ENCODE measurements at places on chromosomes 11 and 22. TPM values are rescaled to one million over a fixed set of nuclear protein-coding genes. Genes with fewer than 3 reads are reported as not detected.

Gene TFIP11
- total RNA-seq = 17.4 TPM

Gene ENTHD1
- total RNA-seq = not detected

Gene TLCD5
- total RNA-seq = 14.9 TPM

Gene POU2AF3
- total RNA-seq = not detected

Gene MAP6
- 3.8 TPM for total RNA-seq

DNA sequence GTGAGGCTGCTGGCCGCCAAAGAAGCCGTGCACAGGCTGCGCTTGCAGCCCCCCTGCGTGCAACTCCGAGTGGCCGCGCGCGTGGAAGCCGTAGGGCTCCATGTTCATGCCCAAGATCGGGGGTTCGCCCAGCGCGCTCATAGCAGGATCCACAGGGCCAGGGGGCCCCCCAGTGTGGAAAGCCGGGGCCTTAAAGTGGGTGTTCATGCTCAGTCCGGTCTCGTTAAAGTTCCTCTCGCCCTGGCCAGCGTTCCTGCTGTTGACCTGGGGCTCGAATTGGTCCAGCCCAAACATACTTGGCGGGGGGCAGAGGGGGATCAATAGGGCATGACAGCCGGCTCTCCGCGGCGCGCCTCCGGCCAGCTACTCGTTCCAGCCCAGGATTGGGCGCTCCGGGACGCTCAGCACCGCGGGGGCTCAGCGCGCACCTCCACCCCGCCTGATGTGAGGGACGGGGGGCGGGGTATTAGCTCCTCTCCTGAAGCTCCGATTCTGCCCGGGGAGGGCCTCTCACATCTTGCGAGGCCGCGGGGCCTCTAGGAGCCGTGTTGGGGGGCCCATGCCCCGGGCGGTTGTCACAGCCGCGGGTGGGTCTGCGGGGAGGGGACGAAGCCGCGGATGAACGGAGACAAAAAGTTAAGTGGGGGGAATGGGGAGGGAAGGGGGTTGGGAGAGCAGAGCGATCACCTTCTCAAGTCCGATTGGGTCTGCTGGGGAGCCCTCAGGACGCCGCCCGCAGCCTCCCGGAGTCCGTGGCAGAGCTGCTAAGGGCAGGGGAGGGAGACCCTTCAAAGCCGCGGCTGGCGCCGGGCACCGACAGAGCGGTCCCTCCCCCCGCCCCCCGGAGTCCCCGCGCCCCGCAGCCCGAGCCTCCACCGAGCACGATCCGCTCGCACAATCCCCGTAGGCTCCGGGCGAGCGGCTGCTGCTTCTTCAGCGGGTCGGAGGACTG lies 1.0 kb downstream of the MN1 start:
- peak; percentile 55 for DNase-seq

DNA sequence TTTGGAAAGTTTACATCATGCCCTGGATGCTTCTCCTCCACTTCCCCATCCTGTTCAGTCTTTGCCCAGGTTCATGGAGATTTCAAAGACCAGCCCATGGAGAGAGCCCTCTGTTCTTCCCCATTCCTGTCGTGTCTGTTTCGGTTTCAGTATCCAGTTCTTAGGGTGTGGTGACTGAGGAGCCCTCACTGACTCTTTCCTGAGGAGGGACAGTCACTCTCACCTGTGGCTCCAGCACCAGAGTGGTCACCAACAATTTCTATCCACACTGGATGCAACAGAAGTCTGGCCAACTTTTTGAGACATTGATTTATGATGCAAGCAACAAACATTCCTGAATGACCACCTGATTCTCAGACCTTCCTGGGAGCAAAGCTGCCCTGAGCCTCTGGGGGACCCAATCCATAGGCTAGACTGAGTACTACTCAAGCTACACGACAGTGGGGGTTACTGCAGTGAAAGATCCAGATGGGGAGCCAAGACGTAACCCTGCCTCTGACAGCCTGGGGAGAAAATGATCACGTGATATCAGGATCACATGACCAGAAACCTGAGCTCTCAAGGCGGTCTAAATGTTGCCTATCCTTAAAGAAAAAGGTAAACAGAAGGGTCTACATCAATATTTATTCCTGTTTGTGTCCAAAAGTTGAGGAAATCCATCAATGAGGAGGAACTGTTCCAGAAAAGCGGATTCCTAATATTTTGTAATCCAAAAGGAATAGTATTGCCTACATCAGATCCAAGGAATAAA lies 76.2 kb upstream of the VPREB1 start:
- DNase-seq = no peak

DNA sequence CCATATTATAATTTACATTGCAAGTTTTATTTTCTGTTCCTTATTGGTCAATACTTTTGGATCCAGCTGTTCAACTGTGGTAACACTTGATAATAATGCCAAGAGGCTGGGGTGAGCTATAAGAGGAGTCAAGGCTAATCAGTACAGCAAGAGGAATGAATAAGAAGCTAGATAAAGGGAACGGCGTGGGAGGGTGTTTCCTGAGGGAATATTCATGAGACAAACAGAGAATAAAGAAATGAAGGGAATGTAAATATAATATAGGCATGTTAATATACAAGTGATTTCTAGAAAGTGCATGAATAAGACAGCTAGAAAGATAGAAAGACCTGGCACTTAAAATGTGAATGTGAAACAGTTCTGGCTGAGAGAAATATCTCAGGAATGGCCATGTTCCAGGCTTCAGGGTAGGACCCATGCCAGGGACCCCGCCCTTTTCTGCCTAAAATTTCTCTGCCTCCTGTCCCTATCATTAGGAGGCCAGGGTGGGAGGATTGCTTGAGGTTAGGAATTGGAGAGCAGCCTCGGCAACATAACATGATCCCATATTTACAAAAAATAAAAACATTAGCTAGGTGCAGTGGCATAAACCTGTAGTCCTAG lies 3.9 kb downstream of the OR51B4 start:
- DNase-seq = no peak

GRCh38 chr11:79332017-79332416 lies 108.8 kb downstream of the TENM4 start:
- DNase-seq = no peak

DNA sequence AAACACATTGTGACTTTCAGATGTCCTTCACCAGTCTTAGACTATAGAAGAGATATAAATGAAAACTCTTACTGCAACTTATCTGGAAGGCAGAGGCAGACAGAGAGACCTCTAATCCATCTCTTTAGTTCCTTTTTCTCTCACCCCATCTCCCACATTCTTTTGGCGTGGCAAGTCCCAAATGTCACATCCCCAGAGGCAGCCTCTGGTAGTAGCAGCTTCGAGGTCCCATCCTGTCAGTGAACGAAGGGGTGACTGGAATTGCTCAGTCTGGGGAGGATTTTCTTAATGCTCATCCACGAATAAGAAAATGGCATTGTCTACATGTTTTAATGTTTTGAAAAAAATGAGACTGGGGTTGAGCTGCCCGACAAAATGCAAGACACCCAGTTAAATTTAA lies 201.4 kb downstream of the GRIA4 start:
- no peak for DNase-seq

DNA sequence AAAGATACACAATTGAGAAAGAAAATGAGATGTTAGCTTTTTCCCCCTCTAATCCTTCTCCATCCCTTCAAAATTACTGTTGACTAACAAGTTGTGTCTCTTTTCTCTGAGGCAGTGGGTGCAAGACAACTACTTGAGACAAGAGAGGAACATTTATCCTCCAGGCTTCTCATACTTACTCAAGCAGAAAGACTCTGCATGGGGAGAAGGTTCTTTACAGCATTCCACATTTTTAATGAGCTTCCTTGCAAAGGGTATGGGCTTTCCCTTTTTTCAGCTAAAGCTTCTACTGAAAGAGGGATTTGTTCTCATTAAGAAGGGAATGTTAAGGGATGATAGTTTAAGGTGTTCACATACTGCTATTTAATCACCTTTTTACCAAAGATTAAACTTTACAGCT lies 47.8 kb downstream of the PAX6 start:
- DNase-seq = no peak

DNA sequence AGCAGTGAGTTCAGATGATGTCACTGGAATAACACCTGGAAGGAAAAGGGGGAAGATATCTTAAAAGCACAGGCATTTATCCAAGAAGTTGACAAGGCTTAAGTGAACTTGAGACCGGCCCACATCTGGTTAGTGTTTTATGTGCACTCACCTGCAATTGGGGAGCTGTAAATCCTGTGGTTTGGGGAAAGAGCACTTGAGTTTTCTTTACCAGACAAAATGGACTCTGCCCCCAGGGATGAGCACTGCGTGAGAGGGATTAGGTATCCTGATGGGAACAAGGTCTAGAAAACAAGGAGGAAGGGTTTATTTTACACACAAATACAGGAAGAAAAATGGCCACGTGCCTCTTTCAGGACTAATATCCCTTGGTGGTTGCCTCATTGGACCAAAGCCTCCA lies 15.2 kb downstream of the E2F8 start:
- no peak for DNase-seq

DNA sequence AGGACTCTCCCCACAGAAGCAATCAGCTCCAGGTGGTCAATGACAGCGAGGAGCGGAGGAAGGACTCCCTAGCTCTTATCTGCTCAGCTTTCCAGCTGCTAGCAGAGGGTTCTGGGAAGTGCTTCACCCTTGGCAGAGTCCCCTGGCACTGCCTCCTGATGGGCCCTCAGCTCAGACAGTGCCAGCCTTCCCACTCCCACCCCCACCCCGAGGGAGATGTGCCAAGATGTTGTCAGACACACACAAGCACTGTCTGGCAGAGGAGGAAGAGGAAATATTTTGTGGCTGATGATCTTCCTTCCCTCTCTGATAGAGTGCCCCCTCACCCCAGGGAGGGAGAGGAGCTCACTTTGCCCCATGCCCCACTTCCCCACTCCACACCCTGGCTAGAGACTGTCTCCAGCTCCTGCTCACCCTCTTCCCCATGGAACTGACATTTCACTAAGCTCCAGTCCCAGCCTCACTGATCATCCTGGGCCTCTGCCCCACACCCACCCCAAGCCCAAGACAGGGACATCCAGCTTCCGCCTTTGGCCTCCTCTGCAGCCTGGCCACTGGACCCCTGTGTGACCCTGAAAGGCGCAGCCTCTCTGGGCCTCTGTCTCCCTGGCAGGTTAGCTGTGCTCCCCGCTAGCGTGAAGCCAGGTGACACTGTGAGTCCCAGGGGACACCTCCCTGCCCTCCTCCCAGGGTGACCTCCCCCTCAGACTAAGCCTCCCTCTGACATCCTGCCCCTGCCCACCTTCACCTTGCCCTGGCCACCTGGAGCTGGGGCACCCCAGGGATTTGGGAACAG lies 44.5 kb downstream of the SLCO2B1 start:
- DNase-seq = peak; percentile 55

- no peak for DNase-seq
Measured at GRCh38 chr11:13094930-13095687, 86.0 kb downstream of the RASSF10 start.

GRCh38 chr22:39528681-39529486 lies 3.7 kb downstream of the RPS19BP1 start:
- DNase-seq = peak; percentile 92

GRCh38 chr11:62889484-62890437 lies 9.1 kb downstream of the SLC3A2 start:
- DNase-seq = peak; percentile 79

DNA sequence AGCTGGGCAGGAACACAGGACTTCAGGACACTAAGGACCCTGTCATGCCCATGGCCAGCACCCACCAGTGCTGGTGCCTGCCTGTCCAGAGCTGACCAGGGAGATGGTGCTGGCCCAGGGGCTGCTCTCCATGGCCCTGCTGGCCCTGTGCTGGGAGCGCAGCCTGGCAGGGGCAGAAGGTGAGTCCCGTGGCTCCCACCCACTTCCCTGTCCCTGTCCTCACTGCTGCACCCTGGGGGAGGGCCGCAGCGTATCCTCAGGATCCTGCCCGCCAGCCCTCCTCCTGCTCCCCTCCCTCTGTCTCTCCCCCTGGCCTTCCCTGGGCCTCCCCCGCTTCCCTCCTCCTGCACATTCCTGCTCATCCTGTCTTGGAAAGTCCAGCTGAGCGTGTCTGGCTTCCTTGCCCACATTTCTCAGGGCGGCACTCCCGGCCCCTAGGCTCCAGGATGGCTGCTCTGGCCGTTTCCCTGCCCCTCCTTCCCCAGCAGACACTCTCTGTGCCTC lies 8.7 kb downstream of the CSF2RB start:
- no peak for DNase-seq

DNA sequence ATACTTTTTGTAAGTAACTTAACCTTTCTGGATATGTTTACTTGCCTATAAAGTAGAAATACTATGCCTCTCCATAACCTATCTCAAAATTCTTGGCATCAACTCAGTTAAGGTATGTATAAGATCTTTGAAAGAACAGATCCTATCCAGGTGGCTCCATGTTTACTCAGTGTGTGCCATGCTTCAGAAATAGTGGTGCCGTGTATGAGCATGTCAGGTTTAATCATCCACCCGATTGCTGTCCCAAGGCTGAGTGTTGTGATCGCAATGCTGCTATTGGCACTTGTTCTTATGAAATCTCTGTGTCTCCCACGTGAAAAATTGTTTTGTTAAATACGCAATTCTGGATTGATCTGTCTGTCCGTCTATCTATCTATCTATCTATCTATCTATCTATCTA lies 85.9 kb upstream of the SNX19 start:
- no peak for DNase-seq

DNA sequence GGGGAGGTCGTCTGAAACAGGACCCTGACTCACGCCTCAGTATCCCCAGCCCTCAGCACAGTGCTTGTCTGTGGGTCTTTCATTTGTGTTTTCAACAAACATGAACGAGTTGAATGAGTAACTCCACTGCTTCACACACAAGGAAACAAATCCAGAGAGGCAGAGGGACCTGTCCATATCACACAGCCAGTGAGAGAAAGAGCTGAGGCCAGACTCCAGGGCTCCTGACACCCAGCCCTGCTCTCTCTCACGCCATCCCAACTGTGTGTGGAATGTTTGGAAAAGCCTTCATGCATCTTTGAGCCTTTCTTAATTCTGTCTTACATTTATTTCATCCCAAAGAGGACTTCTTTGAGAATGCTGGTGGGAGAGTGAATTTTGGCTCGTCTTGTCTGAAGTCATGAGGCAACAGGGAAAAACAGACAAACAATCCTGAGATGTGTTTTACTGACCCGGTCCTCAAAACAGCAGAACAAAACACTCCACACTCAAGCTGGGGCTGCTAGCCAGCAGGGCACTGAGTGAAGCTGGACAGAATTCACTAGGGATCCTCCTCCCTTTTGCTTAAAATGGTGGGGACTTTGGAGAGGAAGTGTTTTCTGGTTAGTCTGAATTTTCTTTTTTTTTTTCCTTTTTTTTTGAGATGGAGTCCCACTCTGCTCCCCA lies 19.7 kb upstream of the ALG8 start:
- DNase-seq = no peak

GRCh38 chr11:99368583-99368982 lies 347.8 kb downstream of the CNTN5 start:
- DNase-seq = peak; percentile 67

- peak; percentile 77 for DNase-seq
Measured at GRCh38 chr11:72238040-72238450, 5.9 kb downstream of the PHOX2A start.

Measured in cardiac muscle cell (in vitro differentiated cells and primary cell).